ENCODE measurements at places on chromosomes 7 and 10.
A peak's percentile ranks its signal among the peaks of the same experiment; 100 is the strongest.

DNA sequence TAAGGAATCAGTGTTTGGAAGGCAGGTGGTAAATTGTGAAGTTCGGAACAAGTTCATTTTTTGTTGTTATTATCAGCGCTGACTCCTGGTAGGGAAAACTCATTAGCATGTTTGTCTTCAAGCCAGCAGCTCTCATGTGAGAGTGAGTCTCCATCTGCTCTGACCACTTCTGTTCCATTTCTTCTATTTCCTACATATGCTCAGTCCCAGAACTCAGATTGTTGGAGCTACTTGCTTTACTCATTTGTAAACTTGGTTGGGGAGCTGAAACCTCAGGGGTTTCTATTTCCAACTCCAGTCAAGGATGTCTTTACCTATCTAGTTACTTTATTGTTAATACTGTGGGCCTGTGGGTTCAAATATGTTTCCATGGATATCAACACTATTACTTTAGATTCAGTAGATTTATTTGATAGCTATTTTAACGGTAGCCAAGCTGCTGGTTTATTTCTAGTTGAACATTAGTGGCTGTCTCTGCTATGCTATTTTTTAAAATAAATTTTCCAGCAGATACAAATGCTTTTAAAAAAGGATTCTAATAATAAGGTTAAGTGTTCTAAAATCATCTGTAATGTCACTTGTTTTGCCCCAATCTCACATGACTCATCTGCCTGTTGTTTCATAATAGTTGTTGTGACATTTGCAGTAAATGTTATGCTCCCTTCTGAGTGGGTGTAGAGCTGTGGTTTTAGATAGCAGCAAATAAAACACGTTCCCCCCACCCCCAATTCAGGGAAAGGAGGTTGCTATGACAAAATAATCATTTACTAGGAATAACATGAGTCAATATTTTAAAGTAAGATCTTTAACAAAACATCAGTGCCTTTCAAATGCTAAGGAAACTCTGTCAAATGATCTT is 143.3 kb downstream of the HDAC9 start:
- no peak for DNase-seq

DNA sequence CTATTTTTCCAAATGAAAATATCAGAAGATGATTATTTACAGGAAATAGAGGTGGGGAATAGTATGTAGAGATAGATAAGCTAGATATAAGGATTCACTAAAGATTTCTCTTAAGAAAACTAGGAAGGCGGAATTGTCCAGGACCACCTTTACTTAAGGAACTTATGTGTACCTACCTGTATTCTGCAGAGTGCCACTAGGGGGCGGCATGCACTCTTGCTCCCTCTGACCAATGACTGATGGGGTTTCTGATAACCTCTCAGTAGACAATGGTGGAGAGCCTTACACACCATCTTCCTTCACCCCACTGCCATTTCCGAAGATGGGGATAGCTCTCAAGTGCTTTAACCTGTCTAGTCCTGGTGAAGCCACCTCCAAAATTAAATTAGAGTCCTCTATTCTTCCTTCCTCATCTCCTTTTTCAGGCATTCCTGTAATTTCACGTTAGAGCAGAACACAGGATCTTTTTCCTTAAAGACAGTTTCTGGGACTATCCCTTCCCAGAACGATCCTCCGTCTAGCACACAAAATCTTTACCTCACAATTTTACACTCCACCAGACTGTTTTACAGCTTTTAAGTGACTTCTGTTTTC is 453.1 kb downstream of the SORCS1 start:
- peak; percentile 64 for DNase-seq

DNA sequence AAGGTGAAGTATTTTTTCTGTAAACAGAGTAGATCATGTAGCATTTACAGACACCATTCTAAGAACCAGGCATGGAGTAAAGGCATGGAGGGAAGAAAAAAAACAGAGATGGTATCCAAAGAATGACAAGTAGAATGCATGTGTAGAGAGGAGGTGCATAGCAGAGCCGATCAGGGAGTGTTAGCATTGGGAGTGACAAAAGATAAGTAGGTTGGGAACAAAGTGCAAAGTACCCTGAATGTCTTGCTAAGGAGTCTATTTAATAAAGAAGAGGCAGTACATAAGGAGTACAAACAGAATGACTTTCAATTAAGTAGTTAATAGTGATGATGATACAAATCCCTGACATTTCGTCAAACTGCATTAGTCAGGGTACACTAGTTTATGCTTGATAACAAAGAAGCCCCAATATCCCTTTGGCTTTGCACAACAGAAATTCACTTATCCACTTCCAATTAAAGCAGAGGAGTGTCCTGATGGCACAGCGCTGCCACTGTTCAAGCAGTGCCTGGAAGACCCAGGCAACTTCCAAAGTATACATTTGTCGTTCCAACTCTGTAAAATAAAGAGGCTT is 371.5 kb downstream of the TNS3 start:
- no peak for DNase-seq

GRCh38 chr7:15399441-15399840 is 162.4 kb downstream of the AGMO start:
- DNase-seq, result no peak

- no peak for DNase-seq
Measured at GRCh38 chr10:125169915-125170314, 9.6 kb upstream of the CTBP2 start.

DNA sequence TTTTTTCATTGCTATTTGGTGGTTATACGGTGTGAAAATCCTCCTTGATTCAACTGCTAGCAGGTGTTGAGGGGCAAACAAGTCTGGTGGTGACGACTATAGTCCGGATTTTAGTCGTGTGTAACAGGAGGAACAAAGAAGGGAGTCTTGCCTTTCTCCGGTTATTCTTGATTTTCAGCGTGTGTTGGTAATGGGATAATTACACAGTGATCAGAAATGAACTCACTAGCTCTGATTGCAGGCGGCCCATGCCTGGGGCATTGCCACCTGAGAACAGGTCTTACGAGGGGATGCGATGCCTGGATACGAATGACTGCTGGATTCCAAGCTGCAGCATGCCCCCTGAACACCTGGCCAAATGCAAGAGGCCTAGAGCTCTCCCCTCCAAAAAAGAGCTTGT is 72.8 kb downstream of the CAMK1D start:
- DNase-seq, result no peak

GRCh38 chr7:54995610-54996363 is 23.0 kb upstream of the EGFR start:
- peak; percentile 51 for DNase-seq

DNA sequence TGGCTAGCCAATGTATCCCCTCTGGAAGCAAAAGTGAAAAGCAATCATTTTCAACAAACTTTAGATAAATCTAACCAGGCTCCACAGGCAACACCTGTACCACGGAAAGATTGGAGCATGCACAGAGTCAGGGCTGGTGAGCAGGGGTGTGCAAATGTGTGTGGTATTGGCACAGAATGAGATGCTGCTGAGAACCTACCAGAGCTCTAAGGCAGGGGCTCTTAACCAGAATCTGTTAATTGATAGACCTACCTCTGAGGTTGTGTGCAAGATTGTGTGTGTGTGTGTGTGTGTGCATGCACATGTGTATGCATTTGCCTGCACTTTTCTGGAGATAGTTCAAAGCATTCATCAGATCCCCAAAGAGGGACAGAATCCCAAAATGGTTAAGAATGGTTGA is 62.9 kb downstream of the PIK3AP1 start:
- no peak for DNase-seq

DNA sequence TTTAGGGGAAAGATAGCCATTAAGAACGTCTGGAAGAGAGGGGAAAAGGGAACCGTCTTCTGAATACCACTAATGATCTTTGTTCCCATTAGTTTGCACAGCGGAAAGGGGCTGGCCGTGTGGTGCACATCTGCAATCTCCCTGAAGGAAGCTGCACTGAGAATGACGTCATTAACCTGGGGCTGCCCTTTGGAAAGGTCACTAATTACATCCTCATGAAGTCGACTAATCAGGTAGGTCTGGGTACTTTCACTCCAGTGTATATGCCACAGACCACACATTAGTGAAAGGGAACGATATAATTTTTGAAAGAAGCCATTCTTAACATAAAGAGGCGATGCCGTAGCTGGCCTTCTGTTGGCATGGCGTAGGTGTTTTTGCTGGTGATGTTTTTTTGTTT is 74.3 kb upstream of the PDCD4 start:
- DNase-seq, result no peak

- no peak for DNase-seq
Measured at GRCh38 chr7:55054758-55055157, 35.9 kb downstream of the EGFR start.

GRCh38 chr10:84310470-84310869 is 17.9 kb upstream of the CCSER2 start:
- peak; percentile 73 for DNase-seq

GRCh38 chr7:129854401-129854800 is 98.4 kb downstream of the UBE2H start:
- DNase-seq, result no peak

- no peak for DNase-seq
Measured at GRCh38 chr7:103689255-103689654, 243.2 kb upstream of the SLC26A5 start.

DNA sequence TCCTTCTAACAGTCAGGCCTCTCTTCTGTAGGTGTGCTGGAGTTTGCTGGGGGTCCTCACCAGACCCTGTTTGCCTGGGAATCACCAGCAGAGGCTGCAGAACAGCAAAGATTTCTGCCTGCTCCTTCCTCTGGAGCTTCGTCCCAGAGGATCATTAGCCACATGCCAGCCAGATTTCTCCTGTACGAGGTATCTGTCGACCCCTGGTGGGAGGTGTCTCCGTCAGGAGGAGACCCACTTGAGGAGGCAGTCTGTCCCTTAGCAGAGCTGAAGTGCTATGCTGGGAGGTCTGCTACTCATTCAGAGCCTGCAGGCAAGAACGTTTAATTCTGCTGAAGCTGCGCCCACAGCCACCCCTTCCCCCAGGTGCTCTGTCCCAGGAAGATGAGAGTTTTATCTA is 611.1 kb upstream of the COBL start:
- DNase-seq, result no peak

DNA sequence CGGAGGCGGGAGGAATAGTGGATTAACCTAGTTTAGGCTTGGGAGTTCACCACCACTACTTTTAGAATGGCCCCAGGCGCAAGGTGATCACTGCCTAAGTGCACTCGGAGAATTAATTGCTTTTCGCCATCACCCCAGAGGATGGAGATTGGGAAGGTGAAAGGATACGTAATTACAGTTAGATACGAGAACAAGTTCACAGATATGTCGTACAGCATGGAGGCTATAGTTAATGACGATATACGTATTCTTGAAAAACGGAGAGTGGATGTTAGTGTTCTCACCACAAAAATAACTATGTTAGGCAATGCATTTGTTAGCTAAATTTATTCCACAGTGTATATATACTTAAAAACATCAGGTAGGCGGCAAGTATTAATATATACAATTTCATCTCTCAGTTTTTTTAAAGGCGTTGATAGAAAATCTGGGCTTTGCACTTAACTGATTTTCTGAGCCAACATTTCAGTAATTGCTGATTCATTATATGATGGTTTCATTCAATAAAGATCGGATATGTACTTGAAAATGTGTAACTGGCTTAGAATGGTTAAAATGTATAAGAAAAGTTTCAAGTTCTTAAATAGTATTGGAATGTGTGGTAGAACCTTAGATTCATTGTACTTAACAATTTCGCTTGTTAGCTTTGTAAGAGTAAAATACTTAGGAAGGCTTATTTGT is 683 bp downstream of the CDC123 start:
- DNase-seq, result no peak

- DNase-seq, result no peak
Measured at GRCh38 chr10:4809156-4809555, 16.9 kb upstream of the AKR1E2 start.

GRCh38 chr7:66013938-66014337 is 31.9 kb upstream of the GUSB start:
- peak; percentile 58 for DNase-seq

DNA sequence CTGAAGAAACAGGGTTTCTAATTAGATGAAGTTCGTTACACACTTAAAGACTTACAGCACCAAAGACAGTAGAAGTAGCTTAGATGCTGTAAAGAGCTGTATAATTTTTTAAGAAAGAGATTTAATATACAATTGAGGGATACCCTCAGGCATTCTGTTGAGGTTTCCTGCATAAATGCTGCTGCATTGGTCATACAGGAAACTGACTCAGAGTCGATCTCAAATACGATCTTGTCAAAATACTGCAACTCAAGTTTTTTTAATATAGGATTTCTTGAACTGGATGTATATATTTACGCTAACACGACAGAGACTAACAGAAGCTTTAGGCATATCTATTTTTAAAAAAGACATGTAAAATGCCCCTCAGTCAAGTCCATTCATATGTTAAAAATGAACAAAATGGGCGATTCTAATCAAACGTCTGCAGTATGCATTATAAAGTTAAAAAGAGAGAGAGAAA is 2.4 kb upstream of the ARID5B start:
- peak; percentile 17 for DNase-seq

DNA sequence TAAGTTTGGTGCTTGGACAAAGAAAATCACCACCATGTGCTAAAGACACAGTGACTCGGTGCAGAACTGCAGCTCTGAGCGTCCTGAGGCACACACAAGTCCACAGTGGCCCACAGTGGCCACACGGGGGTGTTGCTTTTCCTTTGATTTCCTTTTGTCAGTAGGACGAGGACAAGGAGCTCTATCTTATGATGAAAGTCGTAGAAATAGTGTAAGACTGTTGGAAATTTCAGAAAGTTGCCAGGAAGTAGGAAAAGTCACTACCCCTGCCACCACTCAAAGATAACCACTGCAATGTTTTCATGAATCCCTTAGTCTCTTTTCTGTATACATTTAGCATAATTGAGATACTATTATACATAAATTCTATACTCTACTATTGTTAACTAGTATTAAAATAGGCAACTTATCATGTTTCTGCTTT is 146.0 kb downstream of the TNS3 start:
- DNase-seq, result peak; percentile 84

GRCh38 chr7:141649865-141650634 is 51.9 kb downstream of the DENND11 start:
- peak; percentile 92 for DNase-seq

GRCh38 chr7:87152112-87152896 is at the start of gene DMTF1:
DMTF1 (plus strand) TSS chr7:87152453; CDS start chr7:87164942, 12,489 bp downstream.
- DNase-seq, result peak; percentile 99

- peak; percentile 54 for DNase-seq
Measured at GRCh38 chr7:116572036-116572435, 47.2 kb downstream of the CAV1 start.

DNA sequence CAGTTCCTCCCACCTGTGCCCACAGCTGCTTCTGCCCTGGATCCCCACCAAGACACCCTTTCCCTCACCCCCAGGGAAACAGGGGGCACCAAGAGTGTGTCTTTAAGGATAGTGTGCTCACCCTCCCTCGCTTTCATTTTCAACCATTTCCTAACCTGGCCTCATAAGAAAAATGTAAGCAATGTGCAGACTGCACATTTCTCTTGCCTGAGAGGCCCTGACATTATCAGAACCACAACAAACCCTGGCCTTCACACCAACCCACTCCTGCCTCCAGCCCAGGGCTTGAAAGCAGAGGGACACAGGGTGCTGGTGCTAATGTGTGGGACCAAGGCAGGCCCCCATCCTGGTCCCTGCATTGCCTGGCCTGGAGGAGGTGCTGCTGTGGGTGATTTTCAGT is 11.0 kb upstream of the IMPDH1 start:
- DNase-seq, result no peak

DNA sequence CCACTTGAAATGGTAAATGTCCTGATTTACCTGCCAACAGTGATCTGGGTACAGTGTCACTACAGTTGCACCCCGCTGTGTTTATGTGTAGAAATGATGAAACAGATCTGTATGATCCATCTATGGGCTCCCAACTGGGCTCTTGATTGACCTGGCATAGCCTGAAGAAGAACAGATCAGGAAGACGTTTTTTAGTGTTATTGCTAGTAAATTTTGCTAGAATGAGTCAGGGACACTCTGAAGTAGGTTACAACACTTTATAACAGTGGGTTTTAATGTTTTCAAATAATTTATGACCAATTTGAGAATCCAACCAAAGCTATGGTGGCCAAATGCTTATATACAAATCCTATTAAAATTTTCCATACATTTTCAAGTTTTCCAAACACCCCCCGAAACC is 110.3 kb downstream of the DKK1 start:
- DNase-seq, result no peak

All from ACHN (cell line).